Renal cortex interstitium (tissue), 15 donors: ENCODE measurements at places on chromosomes 1 and 21. TPM values are rescaled to one million over a fixed set of nuclear protein-coding genes. Genes with fewer than 3 reads are reported as not detected.

Gene TIPRL
- 49.7 TPM for polyA plus RNA-seq

Gene KCNT2
- 11.2 TPM for polyA plus RNA-seq

Gene BGLAP
- polyA plus RNA-seq: 2.3 TPM

Gene LCE2A
- polyA plus RNA-seq: not detected

Gene HLCS
- polyA plus RNA-seq: 14.2 TPM

Gene SLC22A15
- 6.2 TPM for polyA plus RNA-seq

Gene NUDT4B
- 4.2 TPM for polyA plus RNA-seq

Gene KLHL17
- polyA plus RNA-seq: 7.7 TPM

Gene SYT14
- 0.42 TPM for polyA plus RNA-seq

Gene AKNAD1
- polyA plus RNA-seq: not detected

Gene CFHR1
- 0.27 TPM for polyA plus RNA-seq

DNA sequence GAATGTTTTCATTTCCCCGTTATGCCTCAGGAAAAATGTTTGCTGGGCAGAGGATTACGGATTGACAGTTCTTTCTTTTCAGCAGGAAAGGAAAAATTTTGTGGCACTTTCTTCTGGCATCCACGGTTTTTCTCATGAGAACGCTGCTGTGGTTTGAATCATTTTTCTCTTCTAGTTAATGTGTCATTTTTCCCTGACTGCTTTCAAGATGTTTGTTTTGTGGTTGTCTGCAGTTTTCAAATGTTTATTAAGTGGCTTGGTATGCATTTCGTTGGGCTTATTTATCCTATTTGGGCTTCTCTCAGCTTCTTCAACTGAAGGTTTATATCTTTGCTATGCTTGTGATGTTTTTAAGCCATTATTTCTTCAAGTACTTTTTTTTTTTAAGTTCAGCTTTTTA lies 359.0 kb downstream of the RGS7 start:
- no peak for DNase-seq

DNA sequence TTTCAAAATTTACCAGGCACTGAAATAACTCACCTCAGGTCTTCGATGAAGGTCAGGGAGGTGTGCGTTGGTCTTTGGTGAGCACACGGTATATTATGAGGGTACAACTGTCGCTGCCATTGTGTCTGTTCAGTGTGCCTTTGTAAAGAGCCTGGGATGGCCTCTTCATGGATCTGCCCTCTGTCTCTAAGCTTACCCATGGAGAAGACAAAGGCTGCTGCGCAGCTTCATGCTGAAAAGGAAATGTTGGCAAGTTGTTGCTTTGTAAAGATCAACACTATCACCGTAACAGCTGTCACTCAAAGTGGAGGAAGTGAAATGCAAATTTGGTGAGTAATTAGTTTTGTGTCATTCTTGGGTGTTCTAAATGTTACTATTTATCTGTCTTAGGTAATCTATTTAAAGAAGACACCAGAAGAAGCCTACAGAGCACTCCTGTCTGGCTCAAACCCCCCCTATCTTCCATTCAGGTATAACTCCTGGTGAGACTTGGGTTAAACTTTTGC lies 71.6 kb downstream of the CDC14A start:
- no peak for DNase-seq

DNA sequence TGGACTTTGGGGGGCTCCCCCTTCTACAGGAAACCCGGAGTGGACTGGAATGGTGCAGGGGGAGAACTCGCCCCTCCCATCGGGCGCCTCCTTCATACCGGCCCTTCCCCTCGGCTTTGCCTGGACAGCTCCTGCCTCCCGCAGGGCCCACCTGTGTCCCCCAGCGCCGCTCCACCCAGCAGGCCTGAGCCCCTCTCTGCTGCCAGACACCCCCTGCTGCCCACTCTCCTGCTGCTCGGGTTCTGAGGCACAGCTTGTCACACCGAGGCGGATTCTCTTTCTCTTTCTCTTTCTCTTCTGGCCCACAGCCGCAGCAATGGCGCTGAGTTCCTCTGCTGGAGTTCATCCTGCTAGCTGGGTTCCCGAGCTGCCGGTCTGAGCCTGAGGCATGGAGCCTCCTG lies at the start of gene TNFRSF14:
Gene TNFRSF14, plus strand, starts transcription at position 95 of the 401 bp plus-strand sequence. Its CDS starts 294 bp downstream, at position 389.
- no peak for DNase-seq

DNA sequence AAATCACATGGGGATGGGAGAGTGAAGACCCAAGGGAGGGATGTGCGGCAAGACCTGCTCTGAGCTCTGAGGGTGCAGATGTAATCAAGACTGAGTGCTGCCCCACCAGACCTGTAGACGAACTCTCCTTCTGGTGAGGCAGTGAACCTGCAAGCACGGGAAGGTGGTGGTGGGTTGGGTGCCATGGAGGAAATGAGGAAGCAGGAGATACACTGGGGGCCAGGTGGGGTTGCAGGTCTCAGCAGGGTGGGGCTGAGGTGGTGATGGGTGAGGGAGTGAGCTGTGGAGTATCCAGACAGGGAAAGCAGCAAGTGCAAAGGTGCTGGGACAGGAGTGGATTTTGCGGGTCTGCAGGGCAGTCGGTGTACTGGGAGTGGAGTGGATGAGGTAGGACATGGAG lies 102.3 kb downstream of the KCNJ15 start:
- no peak for DNase-seq

GRCh38 chr1:85617633-85618100 lies 37.1 kb downstream of the CCN1 start:
- DNase-seq: no peak

GRCh38 chr1:227945891-227946623 lies 1.7 kb downstream of the WNT9A start:
- no peak for DNase-seq

GRCh38 chr1:193740762-193741161 lies 554.3 kb upstream of the B3GALT2 start:
- DNase-seq: no peak

- DNase-seq: peak; percentile 14
These were observed 3.9 kb upstream of the FLG start for GRCh38 chr1:152328801-152329391.

- no peak for DNase-seq
These were observed 24.8 kb downstream of the TM2D1 start for GRCh38 chr1:61699911-61700851.

GRCh38 chr1:198125995-198126735 lies 30.6 kb upstream of the NEK7 start:
- no peak for DNase-seq

GRCh38 chr1:107551456-107551855 lies 410.6 kb downstream of the NTNG1 start:
- no peak for DNase-seq

DNA sequence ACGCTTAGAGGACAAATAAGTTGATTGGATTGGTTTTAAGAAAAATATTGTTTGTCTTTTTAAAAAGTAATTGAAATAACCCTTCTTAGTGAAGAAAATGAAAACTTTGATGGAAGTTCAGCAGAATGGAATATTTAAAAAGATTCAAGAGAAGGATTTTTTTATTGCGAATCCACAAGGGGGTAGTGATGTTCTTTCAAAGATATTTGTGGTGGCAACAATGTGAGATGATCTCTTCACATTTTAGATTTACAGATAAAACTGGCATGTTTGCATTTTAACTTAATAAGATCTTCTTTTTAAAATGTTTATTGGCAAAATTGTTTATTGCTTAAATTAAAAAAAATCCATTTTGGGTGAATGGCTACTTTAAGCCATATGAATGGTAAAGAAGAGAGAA lies 8.9 kb downstream of the CAMTA1 start:
- no peak for DNase-seq

DNA sequence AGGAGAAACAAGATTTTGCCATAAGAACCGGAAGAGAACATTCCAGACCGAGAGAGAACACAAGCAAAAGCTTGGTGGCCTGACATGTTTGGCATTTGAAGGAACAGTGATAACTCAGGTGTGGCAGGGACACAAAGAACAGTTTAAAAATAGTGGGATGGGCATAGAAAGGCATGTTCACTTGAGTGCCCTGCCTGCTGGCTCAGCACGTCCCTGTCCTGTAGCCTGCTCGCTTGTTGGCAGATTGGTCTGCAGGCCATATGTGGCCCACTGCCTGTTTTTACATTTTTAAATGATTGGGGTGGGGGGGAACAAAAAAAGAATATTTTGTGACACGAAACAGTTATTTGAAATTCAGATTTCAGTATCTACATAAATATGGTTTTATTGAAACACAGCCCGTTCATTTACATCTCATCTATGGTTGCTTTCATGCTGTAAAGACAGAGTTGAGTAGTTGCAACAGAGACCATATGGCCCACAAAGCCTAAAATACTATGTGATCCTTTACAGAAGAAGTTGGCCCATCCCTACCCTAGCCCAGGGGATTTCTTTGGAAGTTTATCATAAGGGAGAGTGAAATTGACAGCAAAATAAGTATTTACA lies 100.7 kb downstream of the RGL1 start:
- DNase-seq: no peak

DNA sequence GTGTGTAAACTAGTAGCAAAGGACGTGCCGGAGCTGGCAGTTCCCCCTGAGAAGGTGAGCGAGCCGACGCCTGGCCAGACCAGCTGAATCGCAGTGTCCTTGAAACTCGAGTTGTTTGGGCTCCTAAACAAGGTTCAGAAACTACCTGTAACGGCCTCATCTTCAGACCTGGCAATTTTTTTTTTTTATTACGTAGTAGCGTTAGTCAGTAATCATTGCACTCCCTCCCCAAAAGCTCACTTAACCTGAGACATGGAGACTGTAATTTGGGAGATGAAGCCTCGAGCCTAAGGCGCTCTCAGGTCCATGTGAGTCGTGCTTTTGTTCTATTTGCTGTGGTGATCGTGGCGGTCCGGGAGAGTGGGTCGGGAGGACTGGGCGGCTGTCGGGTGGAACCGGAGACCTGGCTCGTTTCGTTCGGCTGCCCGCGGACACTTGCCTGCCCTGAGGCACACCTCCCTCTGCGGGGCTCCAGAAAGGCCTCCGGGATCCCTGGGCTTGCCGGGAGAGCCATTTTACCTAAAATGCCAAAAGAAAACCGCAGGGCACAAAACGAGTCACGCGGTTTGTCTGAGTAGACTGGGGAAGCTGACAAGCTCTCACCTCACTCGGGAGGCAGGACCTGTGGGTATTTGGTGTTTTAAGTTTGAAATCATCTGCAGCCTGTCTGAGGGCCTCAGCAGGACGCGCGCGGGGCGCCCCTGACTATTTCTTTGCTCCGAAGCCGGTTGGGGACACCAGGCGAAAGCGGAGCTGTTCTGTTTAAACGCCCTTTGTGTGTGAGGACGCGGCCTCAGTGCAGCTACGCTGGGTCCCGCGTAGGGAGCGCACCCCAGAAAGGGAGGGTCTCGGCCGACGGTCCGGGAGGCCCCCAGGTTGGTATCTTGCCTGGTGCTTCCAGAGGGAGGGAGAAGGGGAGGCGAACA lies 722 bp downstream of the LHX8 start:
- DNase-seq: no peak

GRCh38 chr1:218917656-218918055 lies 256.0 kb upstream of the LYPLAL1 start:
- DNase-seq: no peak

GRCh38 chr1:57258557-57259325 lies 165.1 kb downstream of the DAB1 start:
- DNase-seq: no peak
